ENCODE measurements at places on chromosomes 7 and 10.

- no peak for DNase-seq
Measured at GRCh38 chr7:82741493-82741892, 297.9 kb upstream of the CACNA2D1 start.

- no peak for DNase-seq
Measured at GRCh38 chr7:27187475-27188385, 2.7 kb upstream of the HOXA11 start.

- no peak for DNase-seq
Measured at GRCh38 chr10:11026773-11027172, 9.1 kb downstream of the CELF2 start.

GRCh38 chr7:80087771-80088170, 46.9 kb upstream of the GNAI1 start:
- no peak for DNase-seq

DNA sequence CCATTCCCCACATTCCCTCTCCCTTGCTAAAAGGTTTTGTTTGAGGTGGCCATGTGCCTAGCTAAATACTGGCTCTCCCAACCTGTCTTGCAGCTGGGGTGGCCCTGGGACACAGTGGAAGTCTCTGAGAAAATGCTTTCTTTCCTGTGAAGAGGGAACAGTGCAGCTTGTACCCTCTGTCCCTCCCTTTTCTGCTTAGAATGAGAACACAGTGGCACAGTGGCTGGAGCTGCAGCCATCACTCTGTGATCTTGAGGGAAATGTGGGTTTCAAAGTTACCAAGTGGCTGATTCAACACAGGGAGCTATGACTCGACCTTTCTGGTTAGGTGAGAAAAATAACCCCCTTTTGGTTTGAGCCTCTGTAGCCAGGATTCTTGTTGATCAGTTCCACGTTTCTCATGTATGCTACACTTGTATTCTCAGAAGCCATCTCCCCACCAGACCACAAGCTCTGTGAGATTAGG, 62.7 kb upstream of the CARD11 start:
- peak; percentile 37 for DNase-seq

DNA sequence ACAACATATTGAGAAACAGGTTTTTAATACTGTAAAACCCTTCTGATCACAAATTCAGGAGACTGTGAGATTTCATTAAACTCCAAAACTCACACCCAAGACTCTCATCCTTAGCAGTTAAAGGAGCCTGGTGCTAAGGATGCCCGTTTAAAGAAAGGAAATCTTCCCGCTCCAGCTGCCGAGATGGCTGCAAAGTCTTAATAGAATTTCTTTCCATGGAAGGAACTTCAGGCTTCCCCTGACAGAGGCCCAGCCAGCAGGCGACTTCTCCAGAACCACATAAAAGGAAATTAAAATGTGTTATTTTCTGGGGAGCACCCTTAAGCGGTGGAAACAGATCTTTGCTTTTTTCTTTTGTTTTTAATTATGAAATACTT, 104.7 kb upstream of the CHST15 start:
- no peak for DNase-seq

- DNase-seq = no peak
Measured at GRCh38 chr7:125423458-125424155, 494.0 kb upstream of the POT1 start.

DNA sequence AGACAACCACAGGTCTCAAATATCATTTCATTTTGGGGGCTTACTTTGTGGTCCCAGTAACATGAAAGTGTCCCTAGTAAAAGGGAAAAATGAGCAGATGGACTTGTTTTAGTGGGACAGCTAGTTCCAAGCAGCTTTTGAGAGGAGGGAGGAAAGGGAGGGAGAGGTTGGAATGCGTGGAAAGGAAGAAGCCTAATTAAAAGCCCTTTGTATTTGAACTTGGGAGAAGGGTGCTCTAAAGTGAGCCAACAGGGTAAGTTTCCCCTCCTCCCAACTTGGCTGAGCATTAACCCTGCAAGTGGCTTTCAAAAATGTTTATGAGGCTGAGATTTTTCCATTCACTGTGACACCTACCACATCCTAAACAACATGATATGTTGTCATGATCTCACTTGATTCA, 38.8 kb upstream of the LYZL1 start:
- DNase-seq = no peak

DNA sequence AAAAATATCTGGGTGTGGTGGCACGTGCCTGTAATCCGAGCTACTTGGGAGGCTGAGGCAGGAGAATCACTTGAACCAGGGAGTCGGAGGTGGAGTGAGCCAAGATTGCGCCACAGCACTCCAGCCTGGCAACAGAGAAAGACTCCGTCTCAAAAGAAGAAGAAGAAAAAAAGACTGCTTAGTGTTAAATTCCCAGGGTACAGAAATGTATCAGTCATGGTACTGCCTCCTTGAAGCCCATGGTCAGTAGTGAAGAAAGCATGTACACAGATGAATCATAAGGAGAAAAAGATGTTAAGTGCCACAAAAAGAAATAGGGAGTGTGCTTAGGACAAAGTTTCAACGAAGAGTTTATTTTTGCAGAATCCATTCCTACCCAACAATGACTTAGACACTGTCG, 62.5 kb upstream of the KMT2E start:
- no peak for DNase-seq

GRCh38 chr10:19048891-19049290, 290 bp downstream of the MALRD1 start:
- DNase-seq = no peak
